ENCODE measurements at places on chromosomes 12 and 14.
A peak's percentile ranks its signal among the peaks of the same experiment; 100 is the strongest.

DNA sequence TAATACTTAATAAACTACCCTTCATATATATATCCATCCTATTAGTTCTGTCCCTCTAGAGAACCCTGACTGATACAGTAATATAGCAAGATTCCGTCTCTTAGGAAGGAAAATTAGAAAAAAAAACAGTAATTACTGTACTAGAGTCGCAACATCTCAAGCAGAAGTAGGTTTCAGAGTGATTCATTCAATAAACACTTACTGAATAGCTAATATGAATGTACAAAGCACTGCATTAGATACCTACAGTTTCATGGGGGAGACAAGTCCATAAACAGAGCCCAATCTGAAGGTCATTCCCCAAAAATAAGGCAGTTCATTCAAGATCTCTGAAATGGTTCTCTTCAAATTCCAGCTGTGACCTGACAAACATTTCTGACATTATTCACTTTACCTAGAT, 9.9 kb downstream of the CERS5 start:
- DNase-seq = no peak

DNA sequence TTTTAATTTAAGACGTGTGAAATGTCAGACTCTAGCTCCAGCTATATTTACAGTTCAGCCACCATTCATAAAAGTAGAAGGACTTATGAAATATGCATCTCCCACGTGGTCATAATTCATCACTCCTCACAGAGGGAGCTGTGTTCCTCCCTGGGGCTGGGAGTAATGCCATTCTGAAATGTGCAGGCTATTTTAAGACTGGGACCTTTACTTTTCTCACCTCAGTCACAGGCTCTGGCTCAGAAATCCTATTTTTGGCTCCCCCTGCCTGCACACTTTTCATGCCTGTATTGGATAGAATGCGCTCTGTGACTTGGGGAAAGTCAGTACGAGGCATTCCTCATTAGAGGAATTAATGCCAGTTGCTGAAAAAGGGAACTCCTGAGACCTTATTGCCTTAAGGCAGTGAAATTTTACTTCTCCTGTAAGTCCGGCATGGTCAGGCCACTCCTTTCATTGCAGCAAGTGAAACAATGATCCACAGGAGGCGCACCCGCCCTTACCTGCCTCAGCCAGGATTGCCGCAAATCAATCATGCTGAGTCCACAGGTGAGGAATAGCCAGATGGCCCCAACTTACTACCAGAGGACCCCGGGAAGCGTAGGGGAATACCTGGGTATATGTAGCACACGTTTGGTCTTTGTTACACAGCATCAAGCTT, 1133.2 kb upstream of the TMEM132C start:
- no peak for DNase-seq

- no peak for DNase-seq
These were observed 33.6 kb downstream of the PRORP start for GRCh38 chr14:35155962-35156361.

DNA sequence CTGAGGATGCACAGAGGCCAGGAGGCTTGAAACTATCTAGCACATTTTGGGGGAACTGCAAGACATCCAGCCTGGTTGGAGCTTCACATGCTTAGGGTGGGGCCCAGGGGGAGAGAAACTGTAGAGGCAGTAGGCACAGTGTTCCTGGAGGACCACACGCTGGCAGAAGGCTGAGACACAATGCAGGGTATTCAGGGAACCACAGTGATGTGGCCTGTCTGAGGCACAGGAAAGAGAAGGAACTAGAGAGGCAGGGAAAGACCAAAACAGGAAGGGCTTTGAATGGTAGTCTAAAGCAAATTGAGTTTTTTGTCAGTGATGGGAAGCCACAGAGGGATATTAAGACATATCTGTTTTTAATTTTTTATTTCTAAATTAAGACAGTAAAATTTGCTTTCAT, 100.2 kb upstream of the PRICKLE1 start:
- no peak for DNase-seq

DNA sequence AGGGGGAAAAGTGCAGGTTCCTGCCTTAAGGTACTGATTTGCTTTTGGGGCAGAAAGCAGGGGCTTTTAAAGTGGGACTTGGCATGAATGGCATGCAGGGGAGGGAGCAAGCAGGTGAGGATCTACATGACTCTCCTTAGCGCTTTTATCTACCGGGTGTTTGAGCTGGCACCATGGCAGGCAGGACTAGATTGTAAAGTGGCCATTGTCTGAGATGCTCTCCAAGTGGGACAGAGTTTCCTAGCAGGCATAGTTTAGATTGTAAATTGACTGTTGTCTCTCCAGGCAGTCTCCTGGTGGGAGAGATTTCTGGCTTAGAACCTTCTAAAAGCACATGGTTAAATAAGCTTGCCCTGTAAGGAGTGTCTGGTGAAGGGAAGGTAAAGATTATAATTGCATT, 5.3 kb upstream of the DICER1 start:
- no peak for DNase-seq

DNA sequence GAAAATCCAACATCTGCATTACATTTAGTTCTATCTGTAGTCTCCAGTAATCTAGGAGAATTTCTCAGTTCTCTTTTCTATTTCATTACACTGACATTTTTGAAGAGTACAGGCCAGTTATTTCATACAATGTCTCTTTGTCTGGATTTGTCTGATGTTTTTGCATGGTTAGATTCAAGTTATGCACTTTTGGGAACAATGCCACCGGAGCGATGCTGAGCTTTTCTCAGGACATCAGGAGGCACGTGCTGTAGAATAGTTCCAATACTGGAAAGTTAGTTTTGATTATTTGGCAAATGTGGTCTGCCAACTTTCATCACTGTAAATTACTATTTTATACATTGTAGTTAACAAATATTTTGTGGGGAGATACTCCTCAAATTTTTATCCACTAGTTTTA, 43.1 kb downstream of the ALDH1L2 start:
- no peak for DNase-seq

DNA sequence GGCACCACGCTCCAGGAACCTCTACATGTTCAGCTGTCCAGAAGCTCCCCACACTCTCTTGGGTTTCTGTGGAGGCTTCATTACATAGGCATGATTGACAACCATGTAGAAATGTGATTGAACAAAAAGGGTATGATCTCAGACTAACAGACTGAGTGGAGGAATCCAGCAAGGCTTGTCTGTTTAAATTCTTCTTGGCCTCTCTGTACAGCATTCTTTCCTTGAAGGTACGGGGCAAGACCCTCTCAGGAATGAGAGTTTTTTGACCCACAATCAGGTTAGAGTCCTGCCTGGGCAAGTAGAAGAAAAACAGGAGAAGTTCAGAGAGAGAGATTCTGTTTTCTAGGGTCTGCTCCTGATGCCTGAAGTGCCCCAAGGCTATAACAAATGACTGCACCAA, 40.9 kb downstream of the SRGAP1 start:
- no peak for DNase-seq

- DNase-seq = no peak
These were observed 467.8 kb downstream of the MDGA2 start for GRCh38 chr14:47207617-47208016.

DNA sequence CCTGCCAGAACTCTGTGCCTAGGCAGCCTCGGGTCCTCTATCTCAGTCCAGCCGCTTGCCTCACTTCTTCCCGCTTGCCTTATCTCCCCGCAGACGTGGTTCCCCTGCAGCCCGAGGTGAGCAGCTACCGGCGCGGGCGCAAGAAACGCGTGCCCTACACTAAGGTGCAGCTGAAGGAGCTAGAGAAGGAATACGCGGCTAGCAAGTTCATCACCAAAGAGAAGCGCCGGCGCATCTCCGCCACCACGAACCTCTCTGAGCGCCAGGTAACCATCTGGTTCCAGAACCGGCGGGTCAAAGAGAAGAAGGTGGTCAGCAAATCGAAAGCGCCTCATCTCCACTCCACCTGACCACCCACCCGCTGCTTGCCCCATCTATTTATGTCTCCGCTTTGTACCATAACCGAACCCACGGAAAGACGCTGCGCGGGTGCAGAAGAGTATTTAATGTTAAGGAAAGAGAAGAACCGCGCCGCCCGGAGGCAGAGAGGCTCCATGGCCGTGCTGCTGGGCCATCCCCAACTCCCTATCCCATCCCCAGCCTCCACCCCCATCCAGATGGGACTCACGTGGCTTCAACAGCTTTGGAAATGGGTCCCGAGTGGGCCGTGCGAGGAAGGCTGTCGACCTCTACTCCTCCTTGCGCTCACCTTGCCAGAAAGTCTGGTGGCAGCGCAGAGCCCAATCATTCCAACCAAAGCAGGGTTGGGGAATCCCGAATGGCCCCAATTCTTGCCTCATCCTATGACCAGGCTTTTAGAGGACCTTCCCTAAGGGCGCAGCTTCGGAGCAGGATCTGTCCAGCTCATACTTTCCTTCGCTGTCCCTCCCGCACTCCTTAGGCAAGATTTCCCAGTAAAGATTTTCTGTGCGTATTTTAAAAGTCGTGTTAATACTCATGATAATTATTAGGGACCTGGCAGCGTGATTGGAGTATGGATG, 6.5 kb downstream of the HOXC13 start:
- DNase-seq = no peak

GRCh38 chr12:114888448-114888847, 204.5 kb upstream of the TBX3 start:
- peak; percentile 21 for DNase-seq

GRCh38 chr12:121490401-121491281, 90.2 kb downstream of the KDM2B start:
- no peak for DNase-seq

DNA sequence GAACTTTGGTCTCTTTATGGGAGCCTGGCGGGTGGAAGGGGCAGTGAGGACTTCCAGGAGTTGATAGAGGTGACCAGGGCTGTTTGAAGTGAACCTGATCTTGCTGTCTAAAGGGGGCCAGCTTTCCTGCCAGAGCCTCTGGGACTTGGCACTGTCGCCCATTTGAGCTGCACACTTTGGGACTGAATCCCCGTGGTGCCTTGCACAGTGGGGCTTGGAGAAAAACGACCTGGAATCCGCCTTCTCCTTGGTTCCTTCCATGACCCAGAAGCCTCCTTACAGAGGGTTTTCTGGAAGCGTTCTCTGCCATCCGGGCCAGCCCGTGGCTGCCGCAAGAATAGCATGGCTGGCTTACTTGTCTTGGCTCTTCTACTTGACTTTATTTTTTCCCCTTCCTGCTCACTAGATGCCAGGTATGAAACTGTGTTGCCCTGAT, 2.0 kb downstream of the RFLNA start:
- no peak for DNase-seq

GRCh38 chr14:88562831-88563686, at the start of gene ZC3H14:
TSS of gene ZC3H14 (plus strand) at chr14:88563037. CDS start at chr14:88563134, 97 bp downstream.
- peak; percentile 17 for DNase-seq

GRCh38 chr14:76274324-76274723, 101.6 kb upstream of the ESRRB start:
- no peak for DNase-seq

- DNase-seq = no peak
These were observed 79.1 kb downstream of the ZFP36L1 start for GRCh38 chr14:68713782-68714181.

DNA sequence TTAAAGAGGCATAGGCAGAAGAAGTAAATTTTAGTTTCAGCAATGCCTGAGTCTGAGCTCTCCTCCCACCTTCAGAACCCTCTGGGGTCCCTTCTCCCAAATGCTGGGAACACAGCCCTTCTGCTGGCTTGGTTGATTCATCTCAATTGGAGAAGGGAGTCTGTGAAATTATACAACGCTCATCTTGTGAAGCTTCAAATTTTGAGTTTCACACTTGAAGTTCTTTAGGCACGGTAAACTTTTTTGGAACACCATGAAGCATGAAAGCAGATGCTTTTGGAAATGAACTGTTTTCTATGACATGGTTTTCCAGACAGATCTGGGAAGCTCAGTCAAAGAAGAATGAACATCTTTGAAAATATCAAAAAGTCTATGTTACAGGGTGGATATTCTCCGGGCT, 69.9 kb downstream of the TBK1 start:
- DNase-seq = no peak

DNA sequence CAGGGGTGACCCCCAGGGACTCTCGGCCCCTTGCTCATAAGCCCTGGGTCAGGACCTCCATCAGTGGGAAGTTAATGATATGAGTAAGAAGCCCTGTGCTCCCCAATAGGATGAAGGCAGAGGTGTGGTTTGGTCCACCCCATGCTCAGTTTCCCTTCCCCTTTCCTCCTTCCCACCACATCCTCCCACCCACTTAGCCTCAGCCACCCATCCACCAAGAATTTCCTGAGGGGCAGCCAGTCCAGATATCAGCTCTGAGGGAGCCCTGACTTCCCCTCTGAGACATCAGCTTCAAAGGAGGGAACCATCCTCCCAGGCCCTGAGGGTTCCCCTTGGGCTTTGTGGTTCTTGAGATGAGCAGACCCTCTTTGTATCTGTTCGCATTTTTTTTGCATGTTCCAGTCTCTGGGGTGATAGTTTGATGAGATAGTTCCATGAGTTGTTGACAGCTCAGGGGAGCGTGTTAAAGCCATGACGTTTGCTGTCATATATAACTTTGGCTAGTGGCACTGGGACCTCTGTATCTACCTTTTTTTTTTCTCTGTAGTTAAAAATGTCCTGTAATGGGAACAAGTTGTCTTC, 71.2 kb downstream of the LGMN start:
- no peak for DNase-seq

- DNase-seq = no peak
These were observed 12.1 kb upstream of the PNMA1 start for GRCh38 chr14:73726025-73726961.

- no peak for DNase-seq
These were observed 26.8 kb downstream of the AMN1 start for GRCh38 chr12:31702047-31702446.

DNA sequence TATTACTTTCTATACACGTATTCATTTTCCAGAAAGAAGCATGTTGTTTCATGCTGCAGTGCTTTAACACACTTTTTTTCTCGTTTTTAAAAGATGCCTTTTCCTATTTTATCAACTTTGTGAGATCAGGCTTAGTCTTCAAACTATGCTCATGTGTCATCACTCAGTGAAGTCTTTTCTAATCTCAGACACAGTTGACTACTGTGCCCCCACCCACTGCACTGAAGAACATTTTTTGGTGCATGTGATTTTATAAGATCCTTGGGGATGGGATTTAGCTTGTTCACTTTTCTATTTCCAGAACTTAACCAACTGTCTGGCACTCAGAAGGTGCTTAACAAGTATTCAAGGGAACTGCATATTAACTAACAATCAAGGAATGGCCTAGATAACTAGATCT, 85.5 kb downstream of the CDK17 start:
- no peak for DNase-seq

GRCh38 chr12:65878540-65878939, 54.3 kb downstream of the HMGA2 start:
- DNase-seq = no peak

GRCh38 chr14:92651758-92652406, 96.5 kb downstream of the LGMN start:
- no peak for DNase-seq

DNA sequence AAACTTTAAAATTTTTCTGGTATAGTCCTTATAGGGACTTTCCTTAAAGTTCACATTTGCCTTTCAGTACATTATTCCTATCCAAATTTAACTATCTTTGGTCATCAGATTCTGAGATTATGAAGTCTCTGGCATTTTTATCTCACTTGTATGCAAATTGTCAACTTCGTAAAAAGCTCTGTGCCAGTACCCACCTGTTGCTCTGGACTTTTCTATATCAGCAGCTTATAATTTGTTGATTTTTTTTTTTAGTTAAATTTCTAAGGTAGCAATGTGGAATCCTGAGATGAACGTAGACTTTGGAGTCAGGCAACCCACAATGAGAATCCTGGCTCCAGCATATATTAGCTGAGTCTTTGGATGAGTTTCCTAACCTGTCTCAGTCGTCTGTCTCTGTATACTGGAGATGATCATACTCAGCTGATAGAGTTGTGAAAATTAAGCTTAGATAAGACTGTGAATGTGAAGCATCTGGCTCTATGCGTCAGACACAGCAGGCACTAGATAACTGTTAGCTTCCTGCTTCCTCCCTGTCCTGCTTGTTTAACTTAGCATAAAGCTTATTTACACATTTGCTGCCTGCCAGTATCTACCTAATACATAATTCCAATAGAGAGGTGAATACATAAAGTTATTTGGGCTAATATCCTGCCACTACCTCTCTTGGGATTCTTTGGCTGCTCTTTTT, 59.8 kb downstream of the MARK3 start:
- no peak for DNase-seq
